ENCODE measurements at places on chromosomes 1 and 21.
A peak's percentile ranks its signal among the peaks of the same experiment; 100 is the strongest.

- peak; percentile 51 for DNase-seq
These were observed 167.3 kb downstream of the PDE4B start for GRCh38 chr1:65959896-65960567.

- DNase-seq, result peak; percentile 71
These were observed 2.9 kb upstream of the FCMR start for GRCh38 chr1:206924592-206925105.

DNA sequence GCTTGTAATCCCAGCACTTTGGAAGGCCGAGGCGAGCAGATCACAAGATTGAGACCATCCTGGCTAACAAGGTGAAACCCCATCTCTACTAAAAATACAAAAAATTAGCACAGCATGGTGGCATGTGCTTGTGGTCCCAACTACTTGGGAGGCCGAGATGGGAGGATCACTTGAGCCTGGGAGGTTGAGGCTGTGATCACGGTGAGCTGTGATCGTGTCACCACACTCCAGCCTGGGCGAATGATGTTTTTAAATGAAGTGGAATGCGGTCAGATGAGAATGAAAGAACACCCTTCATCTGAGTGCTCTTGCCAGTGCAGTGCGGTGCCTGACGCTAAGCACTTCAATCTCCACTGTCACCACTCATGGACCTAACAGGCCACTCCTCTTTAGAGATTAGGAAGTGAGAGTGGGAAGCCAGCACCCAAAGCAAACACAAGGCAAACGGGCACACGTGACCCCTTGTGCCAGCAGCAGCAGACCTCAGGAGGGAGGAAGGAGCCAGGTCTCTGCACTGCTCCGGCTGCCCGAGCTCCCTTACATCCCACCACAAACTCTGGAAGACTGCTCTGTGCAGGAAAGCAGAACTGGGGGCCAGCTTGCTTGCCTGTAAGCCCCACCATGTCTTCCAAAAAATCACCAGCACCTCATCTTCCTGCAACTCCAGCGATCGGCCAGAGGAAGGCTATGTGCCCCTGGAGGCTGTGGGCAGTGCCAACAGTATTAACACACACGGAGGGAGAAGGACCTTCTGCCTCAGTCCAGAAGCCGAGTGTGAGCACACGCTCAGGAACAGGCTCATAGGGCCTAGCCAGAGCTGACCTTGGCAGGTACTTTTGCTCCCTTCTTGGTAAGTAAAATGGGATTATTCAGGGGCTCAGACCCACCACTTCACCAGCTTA, 9.7 kb downstream of the CTNNBIP1 start:
- DNase-seq, result peak; percentile 88

DNA sequence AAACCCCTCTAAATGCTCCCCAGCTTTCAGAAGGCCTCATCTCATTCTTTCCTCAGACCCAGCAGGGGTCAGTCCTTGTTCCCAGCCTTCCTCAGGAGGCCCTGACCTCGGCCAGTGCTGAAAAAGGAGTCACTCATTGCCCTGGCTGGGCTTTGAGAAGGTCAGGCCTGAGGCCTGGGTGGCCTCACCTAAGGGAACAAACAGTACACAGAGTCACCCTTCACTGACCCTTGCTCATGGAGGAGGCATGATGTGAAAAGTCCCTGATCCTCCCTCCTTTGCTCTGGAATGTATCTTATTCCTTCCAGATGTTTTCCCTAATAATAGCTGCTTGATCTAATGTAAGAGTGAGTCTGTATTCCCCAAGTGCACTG, 117.7 kb upstream of the SLC44A3 start:
- DNase-seq, result no peak

DNA sequence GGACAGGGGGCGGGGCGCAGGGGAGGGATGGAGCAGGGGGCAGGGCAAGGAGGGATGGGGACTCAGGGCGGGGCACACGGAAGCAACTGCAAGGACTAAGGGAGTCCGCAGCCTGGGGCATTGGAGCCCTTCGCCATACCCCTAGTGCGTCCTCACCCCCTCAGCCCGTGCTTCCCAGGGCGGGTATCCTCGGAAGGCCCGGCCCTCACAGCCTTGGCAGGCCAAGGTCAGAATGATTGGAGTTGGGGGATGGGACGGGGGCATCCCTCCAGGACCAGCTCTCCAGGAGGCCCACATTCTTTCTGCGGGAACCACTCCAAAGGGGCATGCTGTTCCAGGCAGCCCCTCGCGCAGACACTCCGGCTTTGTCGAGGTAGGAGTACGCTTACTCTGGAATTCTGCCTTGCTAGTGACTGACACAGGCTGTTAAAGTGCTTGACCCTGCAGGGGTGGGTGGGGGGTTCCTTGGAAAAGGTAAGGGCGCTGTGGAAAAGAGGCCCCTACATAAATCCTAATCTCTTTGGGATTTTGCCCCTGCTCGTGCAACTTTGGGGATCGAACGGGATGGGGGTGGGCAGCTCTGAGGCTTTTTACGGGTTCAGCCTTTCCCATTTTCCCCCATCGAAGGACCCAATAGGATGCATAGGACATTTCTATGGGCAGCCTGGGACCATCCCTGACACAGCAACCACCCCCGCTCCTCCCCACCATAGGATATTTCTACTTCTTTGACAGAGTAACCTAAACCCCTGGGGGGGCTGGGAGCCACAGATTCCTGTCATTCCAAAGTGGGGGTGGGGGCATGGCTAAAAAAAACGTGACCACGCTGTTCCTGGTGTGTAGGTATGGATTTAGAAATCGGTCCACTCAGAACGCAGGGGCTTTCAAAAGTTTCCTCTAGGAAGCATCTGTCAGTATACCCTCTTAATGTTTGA, 738 bp upstream of the TRIM11 start:
- no peak for DNase-seq

- DNase-seq, result peak; percentile 72
These were observed 15.2 kb downstream of the BCAN start for GRCh38 chr1:156656806-156657740.

- no peak for DNase-seq
These were observed 187.7 kb downstream of the SDCCAG8 start for GRCh38 chr1:243443557-243443956.

- peak; percentile 65 for DNase-seq
These were observed 7.3 kb downstream of the GLMN start for GRCh38 chr1:92291372-92291999.

DNA sequence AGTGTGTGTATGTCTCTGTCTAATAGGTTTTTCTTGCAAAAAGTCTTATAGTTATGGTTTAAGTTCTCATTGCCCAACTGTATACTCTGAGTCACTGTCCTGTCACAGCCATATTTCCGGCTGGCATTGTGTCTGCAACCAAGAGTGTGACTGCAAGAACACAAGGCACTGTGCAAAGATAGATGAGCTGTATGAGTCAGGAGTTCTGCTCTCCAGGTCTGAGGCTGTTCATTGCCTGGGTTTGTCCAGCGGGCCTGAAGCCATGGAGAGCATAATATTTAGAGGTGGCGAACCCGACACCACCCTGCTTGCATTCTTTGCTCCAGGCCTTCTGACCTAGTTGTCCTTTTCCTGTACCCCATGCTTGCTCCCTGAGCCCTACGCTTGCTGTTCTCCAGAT, 50.9 kb upstream of the CNIH3 start:
- peak; percentile 94 for DNase-seq

DNA sequence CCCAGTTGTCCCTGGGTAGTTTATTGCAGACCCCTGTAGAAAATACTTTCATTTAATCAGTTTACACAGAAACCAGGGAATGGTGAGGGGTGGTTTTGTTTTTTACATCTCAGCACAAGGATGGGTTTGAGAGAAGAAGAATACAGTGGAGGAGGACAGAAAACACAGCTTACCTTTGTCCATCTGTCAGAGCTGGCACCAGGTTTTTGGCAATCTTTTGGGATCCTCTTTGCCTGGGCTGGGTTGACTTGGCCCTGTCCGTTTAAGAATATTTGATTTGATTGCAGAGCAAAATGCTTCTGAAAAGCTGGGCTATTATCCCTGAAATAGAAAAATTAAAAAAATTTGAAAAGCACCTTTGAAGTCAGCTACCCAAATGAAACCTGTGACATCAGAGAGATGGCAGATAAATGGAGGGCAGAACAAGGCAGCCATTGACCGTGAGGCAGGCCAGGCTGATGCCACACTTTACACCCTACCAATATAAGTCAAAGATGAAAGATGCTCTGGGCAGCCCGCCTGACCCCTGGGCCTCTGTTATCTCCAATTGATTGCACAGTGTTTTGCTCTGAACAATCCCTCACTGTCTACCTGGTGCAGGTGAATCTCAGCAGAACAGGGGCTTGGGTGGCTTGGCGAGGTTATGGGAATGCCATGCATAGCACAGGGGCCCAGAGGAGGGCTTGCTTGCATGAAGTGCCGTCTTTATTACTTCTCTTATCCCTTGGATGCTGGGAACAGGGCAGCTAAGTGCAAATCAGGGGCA, 218.8 kb downstream of the LMX1A start:
- DNase-seq, result no peak

- peak; percentile 70 for DNase-seq
These were observed 5.2 kb upstream of the HLX start for GRCh38 chr1:220873868-220874655.

GRCh38 chr1:17125756-17126237, 6.5 kb upstream of the PADI2 start:
- peak; percentile 96 for DNase-seq

- peak; percentile 6 for DNase-seq
These were observed 1019.2 kb downstream of the TTLL7 start for GRCh38 chr1:82979593-82980236.

- no peak for DNase-seq
These were observed 39.7 kb upstream of the EXO1 start for GRCh38 chr1:241808265-241808664.

GRCh38 chr1:164583835-164584539, 25.0 kb downstream of the PBX1 start:
- DNase-seq, result no peak

DNA sequence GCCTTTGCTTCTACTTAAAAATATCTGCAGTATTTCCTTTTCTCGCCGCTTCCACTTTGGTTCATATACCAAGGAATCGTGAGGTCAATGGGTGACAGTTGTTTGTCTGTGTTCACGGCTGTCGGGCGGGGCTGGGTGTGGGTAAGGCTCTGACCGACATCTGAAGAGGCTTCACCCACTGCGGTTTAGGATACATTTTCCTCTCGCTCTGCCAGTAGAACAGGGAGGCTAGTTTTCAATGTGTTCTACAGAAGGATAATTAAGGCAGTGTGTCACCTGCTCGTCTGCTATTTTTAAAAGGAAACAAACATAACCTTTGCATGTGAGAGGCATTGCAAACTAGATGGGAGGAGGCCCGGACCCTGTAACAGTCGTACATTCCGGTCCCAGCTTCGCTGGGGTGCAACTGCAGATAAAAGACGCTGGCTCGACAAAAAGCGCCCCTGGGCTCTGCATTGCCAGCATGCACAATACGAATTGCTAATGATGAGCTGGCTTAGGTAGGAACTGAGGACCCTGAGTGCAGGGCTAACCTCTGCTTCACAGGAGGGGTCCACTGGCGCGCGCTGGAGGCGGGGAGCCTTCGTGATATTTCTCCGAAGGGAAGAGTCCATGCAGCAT, 8.5 kb upstream of the ERG start:
- DNase-seq, result peak; percentile 59

DNA sequence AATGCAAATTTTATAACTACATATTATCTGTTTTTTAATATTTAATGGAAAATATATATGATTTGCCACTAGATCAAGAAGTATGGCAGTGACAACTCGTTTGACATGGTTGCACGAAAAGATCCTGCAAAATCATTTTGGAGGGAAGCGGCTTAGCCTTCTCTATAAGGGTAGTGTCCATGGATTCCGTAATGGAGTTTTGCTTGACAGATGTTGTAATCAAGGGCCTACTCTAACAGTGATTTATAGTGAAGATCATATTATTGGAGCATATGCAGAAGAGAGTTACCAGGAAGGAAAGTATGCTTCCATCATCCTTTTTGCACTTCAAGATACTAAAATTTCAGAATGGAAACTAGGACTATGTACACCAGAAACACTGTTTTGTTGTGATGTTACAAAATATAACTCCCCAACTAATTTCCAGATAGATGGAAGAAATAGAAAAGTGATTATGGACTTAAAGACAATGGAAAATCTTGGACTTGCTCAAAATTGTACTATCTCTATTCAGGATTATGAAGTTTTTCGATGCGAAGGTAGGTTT, 556 bp downstream of the IFI44 start:
- DNase-seq, result peak; percentile 51

DNA sequence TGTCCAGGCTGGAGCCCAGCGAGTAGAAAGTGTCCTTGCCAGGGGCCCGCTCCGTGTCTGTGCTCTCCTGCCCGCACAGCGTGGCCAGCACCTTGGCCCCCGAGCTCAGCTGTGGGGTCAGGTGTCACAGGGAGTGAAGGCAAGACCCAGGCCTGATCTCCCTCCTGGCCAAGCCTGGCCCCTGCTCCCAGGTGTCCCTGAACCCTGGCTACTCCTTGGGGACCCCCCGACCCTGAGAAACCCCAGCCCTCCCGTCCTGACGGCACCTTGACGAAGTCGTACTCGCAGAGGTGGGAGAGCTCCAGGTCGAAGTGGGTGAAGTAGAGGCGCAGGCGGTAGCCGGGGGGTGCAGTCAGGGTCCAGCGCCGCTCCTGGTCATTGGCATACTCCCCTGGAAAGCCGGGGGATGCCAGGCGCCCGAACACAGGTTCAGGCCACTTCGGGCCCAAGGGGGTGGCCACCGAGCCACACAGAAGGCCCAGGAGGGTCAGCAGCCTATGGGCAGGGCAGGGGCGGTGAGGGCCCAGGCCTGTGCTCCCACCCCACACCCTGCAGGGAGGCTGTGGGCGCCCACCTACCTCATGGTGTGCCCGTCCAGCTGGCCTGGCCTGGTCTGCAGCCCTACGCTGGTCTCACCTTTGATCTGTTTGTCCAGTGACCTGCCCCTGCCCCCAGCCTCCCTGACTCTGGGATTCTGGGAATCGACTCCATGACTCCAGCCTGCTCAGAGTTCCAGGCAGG, at the start of gene MASP2:
TSS of gene MASP2 (minus strand) at position 615 of the 741 bp plus-strand sequence. CDS start at position 583, 32 bp downstream.
- no peak for DNase-seq

- no peak for DNase-seq
These were observed 2.1 kb downstream of the TMEM39B start for GRCh38 chr1:32074841-32075240.

- no peak for DNase-seq
These were observed 29.1 kb upstream of the RGS8 start for GRCh38 chr1:182713492-182713891.

DNA sequence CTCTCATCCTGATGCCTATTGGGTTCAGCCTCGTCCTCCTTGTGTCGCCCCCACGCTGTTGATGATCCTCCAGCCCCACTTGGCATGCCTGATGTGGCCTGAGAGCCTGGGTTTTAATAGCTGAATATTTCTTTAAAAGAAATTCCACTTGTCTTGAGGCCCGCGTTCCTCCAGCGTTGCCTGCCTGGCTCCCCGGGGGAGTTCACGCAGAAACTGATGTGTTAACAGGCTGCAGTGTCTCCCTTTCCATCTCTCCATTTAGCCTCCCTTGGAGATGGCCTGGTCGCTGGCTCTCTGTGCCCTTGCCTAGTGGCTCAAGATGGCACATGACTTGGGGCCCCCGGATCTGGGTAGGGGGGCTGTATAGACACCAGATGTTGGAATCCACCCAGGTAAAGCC, 9.5 kb downstream of the ACTL8 start:
- DNase-seq, result no peak

All from suppressor macrophage (primary cell).